ENCODE measurements at places on chromosomes 4 and X.
A peak's percentile ranks its signal among the peaks of the same experiment; 100 is the strongest.

DNA sequence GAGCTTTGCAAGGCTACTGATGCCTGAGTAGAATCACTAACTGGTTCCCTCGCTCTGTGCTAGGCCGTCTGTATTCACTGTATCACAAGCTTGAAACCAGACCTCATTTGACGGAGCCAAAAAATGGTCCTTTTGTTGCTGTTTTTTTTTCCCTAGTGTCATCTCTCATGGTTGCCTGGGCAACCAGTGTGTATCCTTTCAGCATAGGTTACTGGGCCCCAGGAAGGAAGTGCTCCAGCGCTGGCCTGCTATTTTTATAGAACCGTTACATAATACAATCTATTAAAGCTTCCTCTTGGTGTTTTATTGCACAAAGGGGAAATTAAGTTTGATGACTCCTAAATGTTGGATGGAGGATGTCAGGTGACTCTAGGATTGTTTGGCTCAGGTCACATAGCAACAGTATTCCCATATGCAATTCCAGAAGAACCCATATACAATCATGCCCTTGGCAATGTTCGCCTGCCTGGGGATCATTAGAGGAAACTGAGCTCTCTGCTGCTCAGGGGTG is 220.4 kb downstream of the SPRY1 start:
- no peak for DNase-seq

GRCh38 chrX:151687635-151688034 is 7.6 kb upstream of the PRRG3 start:
- no peak for DNase-seq

- DNase-seq = no peak
These were observed 54.4 kb downstream of the SOD3 start for GRCh38 chr4:24849756-24850155.

GRCh38 chr4:70783096-70783495 is 56.6 kb downstream of the GRSF1 start:
- no peak for DNase-seq

DNA sequence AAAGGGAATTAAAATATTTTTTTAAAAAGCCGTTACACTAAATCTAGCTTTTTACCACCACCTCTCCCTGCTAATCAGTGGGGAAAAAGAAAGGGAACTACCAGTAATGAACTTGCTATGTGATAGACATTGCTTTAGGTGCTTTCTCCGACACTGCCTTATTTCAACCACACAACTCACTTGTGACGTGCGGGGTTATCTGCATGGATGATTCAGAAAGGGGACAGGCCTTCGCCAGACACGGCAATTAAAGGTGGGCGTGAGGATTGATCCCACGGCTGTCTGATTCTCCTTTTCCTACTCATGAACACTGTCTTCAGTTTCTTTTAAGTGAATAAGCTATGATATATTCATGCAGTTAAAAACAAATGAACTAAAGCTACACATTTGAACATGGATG is 882 bp upstream of the CXCR3 start:
- DNase-seq = no peak

GRCh38 chr4:52780617-52781354 is 29.6 kb upstream of the ERVMER34-1 start:
- no peak for DNase-seq

- no peak for DNase-seq
These were observed 7.1 kb downstream of the TBX22 start for GRCh38 chrX:80021621-80022020.

- no peak for DNase-seq
These were observed 87.8 kb downstream of the SH3KBP1 start for GRCh38 chrX:19799319-19800182.

DNA sequence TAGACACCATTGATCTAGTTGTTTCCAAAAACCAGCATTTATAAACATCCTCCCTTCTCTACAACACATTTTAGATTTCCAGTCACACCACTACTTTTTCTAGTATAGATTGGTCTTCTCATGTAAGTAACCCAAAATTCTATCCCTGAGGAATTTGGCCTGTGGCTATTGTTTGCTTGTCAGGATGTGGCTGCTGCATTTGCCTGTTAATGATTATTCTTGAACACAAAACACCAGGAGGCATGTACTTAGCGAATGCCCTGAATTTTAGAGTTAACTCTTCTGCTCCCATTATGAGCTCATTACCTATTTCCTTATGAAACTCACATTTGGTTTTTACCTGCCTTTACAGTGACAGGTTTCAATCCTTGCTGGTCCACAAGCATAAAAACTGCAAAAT is 102.0 kb upstream of the FSTL5 start:
- peak; percentile 65 for DNase-seq

GRCh38 chrX:144901521-144901920 is 345.8 kb upstream of the SPANXN1 start:
- no peak for DNase-seq

- DNase-seq = no peak
These were observed at the start of gene IL2RG for GRCh38 chrX:71111141-71111843. Gene IL2RG (minus strand): TSS chrX:71111577. CDS start chrX:71111539, 38 bp downstream.

DNA sequence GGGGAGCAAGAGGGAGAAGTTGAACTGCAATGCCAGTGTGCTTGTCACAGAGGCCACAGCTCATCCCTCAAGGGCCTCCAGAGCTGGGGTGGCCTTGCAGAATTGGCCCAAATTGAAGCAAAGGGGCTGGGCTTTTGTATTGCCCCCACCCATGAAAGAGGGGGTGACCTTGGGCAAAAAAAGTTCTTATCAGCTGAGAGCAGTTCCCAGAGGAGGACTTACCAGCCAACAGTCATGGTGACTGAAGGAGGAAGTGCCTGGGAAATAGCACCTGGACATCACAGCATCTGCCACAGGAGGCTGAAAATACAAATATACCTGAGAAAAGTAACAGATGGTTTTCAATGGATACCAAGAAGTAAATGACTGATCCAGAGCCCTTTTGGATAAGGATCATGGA is 262.4 kb downstream of the MID1IP1 start:
- no peak for DNase-seq

DNA sequence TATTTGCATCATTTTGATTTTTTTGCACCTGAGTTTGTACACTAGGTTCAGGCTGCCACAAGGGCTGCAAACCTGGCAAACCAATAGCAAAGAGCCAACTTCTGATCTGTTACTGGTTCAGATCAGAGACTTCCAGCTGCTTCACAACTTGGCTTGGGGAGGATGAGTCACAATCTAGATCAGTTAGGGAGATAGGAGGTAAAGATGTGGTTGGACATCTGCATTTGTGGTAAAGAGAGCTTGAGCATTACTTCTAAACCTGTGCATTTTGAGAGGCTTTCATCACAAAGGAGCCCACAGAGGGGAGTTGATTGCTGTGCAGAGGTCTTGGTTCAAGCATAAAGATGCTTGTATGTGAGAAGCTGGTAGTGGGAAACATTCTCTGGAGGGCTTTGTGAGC is 34.5 kb downstream of the LINC00632 start:
- DNase-seq = no peak

DNA sequence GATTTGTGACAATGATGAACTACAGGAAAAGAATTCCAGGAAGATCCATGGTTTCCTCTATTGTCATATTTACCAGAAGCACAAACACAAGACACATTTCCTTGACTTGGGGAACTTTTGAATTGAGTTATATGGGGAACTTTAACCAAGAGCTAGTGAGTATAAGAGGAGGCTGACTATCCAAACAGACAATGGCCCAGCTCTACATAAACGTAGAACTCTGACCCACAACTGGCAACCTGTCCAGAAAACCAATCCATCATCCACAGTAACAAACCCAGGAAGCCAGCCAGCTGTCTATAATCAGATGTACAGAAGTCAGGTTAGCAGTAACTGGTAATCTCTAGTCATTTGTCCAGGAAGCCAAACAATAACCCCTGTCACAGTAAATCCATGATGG is 167.0 kb upstream of the CPEB2 start:
- no peak for DNase-seq

GRCh38 chrX:72255445-72255844 is 16.6 kb upstream of the ERCC6L start:
- DNase-seq = peak; percentile 51

- no peak for DNase-seq
These were observed 269.2 kb downstream of the FSTL5 start for GRCh38 chr4:161894493-161895167.

GRCh38 chr4:97142893-97143292 is 1000.4 kb downstream of the STPG2 start:
- no peak for DNase-seq

DNA sequence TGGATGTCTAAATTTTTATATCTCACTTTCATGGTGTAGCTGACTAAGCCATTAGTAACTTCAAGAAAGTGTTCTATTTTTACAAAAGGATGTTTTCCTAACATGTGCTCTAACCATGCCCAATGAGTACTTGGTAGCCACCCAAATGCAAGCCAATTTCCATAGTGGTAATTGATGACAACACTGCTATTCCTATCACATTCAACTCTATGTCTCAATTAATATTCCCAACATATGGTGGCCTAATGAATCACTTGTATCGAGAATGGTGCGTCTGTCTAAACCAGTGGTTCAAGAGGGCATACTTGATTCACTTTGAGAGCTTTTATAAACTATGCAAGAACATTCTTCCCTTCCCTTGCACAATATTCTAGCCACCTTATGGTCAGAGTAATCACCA is 112.9 kb upstream of the GPRIN3 start:
- no peak for DNase-seq

- no peak for DNase-seq
These were observed 28.7 kb downstream of the SAT1 start for GRCh38 chrX:23811656-23812055.

DNA sequence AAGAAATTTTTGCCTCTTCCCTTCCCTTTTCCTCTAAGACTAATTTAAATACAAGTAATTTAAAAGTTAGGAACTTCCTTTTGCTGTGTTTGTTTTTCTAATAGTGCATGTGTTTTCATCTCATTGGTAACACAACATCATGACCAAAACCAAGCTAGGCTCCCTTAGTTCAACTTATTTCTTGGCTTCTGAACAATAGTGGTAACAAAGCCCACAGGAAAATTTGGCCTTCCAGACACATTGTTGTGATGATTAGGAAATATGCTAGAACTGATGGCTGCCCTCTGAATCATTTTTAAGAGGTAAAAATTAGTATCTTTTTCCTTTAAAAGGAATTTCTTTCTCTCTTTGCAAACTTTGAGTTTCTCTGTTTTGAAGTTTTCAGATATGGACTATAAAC is 25.5 kb upstream of the TEC start:
- peak; percentile 21 for DNase-seq

DNA sequence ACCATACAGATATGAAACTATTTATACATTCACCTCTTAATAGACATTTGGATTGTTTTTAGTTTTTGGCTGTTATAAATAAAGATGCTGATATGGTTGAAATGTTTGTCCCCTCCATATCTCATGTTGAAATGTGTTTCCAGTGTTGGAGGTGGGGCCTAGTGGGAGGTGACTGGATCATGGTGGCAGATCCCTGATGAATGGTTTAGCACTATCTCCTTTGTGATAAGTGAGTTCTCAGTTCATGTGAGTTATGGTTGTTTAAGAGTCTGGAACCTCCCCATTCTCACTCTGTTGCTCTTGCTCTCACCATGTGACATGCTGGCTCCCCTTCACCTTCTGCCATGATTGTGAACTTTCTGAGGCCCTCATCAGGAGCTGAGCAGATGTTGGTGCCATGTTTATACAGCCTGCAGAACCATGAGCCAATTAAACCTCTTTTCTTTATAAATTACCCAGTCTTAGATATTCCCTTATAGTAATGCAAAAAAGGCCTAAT is 12.2 kb upstream of the CLGN start:
- no peak for DNase-seq

DNA sequence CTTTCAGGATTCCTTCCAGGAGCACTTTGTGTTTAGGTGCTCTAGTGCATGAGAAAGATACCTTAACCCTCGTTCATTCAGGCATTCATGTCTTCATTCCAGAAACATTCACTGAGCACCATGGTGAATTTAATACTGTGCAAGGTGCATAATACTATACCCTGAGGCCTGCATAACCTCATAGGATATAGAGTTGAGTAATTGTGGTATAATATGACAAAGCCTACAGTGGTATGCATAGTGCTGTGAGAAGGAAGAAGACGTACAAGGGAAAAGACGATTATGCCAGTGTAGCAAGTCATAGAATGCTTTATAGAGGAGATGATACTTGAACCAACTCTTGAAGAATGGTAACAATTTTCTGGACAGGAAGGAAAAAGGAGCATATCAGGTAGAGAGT is 34.3 kb downstream of the MTM1 start:
- DNase-seq = no peak

- peak; percentile 93 for DNase-seq
These were observed 253.6 kb downstream of the PPP1R2C start for GRCh38 chrX:42524379-42524778.

- DNase-seq = peak; percentile 72
These were observed 99.8 kb downstream of the PJA1 start for GRCh38 chrX:69065451-69065850.

GRCh38 chr4:38832206-38832605 is 24.4 kb downstream of the TLR6 start:
- no peak for DNase-seq

DNA sequence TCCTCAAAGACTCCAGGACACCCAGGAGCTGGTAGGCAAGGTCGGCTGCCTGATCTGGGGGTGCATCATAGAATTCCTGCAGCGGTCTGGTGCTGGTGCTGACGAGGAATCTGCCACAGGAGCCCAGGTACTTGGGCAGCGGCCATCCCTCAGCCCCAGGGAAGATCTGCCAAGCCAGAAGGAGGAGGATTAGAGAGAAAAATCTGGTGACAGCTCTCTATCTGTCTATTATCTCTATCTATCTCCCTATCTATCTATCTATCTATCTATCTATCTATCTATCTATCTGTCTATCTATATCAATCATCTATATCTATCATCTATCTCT is 46.7 kb downstream of the DIPK2B start:
- DNase-seq = no peak

- DNase-seq = no peak
These were observed 198.8 kb downstream of the STIM2 start for GRCh38 chr4:27059446-27059845.

- DNase-seq = no peak
These were observed 18.6 kb downstream of the TRIM2 start for GRCh38 chr4:153222707-153223426.

- DNase-seq = no peak
These were observed 775 bp downstream of the GRPEL1 start for GRCh38 chr4:7067126-7067451.

- DNase-seq = peak; percentile 91
These were observed 163.3 kb upstream of the SLC7A11 start for GRCh38 chr4:138405466-138405891.

DNA sequence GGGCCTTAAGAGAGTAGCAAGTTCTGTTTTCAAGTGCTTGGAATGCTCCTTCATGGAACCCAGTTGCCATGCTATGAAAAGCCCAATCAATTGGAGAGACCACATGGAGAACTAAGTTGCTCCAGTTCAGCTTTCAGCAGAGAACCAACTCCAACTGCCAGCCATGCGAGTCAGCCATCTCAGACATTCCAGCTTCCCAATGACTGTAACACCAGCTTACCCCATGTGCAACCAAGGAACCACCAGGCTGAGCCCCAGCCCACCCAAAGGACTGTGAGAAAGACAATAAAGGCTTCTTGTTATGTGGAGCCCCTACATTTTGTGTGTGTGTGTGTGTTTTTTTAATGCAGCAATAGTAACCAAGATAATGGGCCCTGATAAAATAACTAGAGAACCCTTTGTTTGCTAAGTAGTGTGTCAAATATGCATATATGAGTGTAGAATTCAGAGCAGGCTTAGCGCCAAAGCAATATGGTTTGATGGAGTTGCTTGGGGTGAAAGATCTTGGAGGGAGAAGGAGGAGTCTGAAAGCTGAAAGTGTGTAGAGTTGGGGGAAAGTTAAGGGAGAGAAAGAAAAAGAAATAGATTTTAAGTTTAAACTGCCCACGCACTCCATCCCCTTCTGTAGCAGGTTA is 35.0 kb upstream of the CCKAR start:
- DNase-seq = peak; percentile 89
